Activated T-helper 1 cell treated with anti-CD3 and anti-CD28 coated beads, Interleukin-12 subunit alpha, Interleukin-12 subunit beta, Interleukin-2, Interleukin-4 antibody, amounts not matched to agents 30 ng/mL and 10 ng/mL and 1 ng/mL, durations not matched to agents 14 hours and 24 hours and 36 hours (primary cell): ENCODE measurements at places on chromosomes 4 and X.

DNA sequence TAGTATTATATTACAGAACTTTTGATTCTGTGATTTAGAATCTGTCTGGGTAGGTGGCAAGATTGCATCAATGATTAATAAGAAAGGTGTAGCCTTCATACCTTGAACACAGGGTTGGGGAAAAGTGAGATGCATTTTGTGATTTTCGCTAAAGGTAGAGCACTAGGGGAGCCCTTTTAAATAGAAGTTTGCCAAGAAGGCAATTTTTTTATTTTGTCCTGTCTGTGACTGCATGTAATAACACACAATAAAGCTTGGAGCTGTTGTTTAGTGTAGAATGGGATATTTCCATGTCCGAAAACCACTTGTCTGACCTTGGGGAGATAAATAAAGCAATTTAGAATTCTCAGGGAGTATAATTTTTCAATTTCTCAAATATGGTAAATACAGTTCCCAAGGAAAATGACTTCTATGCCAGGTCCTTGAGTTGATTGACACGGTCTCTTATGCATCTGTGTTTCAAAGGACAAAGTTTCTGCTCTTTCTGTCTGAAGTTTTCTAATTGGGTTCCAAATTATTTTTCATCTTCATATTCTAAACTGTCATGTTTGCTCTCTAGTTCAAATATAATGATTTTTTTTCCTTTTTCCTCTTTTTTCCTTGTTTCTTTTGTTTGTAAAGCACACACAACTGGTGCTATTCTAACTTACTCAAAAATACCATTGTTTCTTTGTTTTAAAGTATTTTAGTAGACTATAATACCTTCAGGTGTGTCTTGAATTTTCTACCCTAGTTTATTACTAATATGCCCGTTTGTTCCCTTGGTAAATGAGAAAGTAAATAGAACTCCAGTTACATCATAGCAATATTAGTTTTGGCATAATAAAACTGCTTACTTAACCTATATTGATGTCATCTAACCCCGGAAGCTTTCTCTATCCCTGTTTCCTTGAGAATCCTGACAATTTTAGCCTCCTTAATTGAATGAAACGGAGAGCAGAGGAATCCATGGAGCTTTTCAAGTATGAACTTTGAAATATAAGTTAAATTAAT is 87.8 kb upstream of the BMPR1B start:
- no peak for DNase-seq

DNA sequence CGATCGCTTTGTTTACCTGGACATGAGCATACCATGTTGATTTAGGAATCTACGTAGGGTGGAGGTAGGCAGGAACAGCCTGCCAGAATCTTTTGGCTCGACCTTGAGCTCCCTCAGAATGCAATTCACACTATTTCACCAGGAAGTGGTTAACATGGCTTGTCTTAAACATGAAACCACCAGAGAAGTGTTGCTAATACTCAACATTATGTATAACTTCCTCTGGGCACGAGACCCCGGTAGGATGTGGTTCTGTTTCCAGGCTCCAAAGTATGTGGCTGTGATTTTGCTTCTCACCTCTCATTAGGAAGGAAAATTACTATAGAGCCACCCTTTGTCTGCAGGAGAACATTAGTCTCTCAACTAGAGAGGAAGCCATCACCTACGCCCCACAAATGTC is 59.0 kb upstream of the VCX3B start:
- DNase-seq: no peak

GRCh38 chr4:108168160-108168670 is 517 bp downstream of the LEF1 start:
- no peak for DNase-seq

DNA sequence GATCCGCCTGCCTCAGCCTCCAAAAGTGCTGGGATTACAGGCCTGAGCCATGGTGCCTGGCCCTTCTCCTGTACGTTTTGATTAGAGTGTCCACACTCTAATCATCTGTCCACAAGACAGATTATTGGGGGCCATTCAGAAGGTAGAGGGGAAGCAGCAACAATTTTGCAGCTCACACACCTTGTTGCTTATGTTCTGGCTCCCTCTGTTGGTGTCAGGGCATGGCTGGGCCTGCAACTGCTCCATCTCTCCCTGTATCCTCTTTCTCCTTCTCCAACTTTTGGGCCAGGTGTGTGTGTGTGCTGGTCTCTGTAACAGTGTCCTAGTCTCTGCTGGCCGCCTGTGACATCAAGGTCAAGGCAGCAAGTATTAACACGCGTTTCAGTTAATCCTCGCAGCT is 125.5 kb upstream of the MBNL3 start:
- DNase-seq: no peak

- DNase-seq: no peak
Observed at GRCh38 chr4:182848685-182849084, 68.5 kb downstream of the DCTD start.

DNA sequence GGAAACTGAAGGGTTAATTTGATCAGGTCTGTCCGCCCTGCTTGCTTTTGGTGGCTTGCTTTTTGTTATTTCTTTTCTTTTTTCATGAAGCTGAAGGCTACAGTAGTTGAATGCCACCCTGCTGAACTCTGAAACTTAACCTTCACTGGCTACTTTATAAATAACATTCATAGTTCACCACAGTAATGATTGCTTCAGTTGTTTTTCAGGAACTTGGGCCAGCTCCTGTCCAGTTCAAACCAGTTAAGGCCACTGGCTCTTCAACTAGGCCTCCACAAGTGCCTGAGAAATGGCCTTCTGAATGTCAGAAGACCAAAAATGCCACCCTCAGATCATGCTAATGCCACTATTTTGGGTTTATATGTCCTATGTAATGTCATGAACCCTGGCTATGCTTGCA is 7.7 kb upstream of the ASB9 start:
- no peak for DNase-seq

DNA sequence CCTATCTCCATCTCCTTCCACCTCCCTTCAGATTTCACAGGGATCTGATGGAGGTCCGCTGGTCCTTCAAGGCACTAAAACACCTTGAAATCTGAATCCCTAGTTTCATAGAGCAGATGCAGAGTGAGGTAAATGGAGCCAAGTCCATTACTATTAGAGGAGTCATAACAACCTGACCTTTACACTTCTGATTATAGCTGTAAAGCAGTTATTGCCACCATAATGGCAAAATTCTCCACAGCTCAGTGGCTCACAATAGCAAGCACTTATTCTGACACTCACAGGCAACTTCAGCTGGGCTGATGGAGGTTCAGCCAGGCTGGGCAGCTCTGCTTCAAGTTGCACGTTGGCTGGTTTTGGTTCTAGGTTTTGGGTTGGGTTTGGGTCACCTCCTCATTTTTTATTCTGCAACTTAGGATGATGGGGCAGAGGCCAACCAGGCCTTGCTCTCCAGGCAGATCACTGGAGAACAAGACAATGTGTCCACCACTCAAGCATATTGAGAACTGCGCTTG is 51.4 kb upstream of the LRAT start:
- no peak for DNase-seq

GRCh38 chr4:22678940-22679854 is 13.5 kb upstream of the GBA3 start:
- DNase-seq: no peak

DNA sequence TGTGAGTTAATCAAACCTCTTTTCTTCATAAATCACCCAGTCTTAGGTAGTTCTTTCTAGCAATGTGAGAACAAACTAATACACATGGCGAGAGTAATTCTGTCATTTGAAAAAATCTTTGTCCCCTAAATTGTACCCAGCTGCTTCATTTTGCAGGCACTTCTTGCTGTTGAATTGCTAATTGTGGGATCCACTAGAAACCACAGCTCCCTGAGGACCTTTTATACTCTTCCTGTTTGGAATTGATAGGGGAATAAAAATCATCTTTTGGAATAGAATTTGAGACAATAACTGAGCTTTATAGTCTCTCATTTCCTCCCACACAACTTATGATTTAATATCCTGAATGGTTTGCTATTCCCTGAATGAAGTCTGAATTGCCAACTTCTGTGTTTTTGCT is 170.2 kb downstream of the PACRGL start:
- no peak for DNase-seq

- no peak for DNase-seq
Observed at GRCh38 chrX:72051589-72051988, 80.1 kb downstream of the RTL5 start.

GRCh38 chr4:136495076-136495475 is 1037.2 kb downstream of the PCDH18 start:
- no peak for DNase-seq

DNA sequence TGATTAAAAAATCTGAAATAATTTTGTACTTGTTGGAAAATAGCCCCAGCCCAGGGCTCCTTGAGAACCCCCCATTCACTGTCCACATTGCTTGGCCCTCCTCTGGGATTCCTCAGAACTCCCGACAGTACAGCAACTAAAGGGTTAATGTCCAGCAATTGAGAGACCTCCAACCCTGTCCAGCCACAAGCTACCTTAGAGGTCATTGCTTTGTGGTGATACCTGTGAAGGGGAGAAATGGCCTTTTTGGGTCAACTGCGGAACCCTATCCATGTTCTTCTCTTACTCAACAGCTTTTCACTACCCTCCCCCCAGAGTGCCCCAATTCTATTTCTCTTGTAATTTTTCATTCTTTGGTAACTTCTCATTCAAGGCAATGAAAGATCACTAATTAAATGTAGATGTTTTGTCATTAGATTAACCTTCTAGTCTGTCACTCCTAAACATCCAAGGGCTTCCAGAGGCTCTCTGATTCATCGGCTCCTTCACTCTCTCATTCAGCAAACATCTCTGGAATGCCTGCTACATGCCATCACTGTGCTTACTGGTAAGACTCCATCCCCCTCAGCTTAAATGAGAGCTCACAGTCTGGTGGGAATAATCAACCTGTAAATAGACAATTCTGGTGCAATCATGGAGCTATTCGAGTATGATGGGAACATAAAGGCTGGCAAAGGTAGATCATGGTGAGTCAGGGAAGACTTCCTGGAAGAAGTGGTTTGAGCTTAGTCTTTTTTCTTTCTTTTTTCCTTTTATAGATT is 241.4 kb upstream of the PGRMC2 start:
- no peak for DNase-seq

DNA sequence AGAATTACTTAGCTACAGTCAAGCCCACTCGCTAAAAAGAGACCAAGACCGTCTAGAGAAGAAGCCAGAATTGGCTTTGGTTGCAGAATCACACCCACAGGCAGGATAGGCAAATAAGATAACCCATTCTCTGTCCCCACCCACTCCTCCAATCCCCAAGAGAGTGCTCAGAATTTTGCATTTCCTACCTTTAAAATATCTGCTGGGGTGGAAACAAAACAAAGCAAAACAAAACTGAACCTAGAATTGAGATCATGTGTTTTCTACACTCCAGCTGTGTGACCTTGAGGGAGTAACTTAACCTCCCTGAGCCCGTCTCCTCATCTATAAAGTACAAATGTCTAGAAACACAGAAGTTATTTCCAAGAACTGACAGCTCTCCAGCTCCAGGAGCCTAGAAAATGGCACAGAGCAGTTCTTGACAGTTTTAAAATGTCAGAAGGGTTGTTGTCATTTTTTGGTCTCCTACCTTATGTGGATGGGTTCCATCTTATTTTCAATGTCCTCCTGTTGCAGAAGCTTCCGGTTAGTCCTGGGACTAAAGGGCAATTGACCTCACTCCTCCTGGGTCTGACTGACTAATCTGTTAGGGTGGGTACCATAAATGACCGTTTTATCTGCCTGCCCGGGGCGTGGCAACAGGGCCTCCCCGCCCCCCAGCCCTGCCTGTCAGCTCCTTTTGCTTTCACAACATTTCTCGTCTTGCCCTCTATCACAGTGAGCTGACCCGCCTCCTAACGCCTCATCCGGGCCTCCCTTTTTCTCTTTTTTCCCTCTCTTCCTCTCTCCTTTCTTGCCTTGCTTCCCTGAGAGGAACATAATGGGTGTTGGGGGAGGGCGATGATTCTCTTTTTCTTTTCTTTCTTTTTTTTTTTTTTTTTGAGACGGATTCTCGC is 114.0 kb downstream of the RBM47 start:
- no peak for DNase-seq

GRCh38 chr4:152352215-152352614 is 183.7 kb downstream of the FBXW7 start:
- no peak for DNase-seq

- no peak for DNase-seq
Observed at GRCh38 chr4:110869862-110870572, 247.1 kb upstream of the PITX2 start.

DNA sequence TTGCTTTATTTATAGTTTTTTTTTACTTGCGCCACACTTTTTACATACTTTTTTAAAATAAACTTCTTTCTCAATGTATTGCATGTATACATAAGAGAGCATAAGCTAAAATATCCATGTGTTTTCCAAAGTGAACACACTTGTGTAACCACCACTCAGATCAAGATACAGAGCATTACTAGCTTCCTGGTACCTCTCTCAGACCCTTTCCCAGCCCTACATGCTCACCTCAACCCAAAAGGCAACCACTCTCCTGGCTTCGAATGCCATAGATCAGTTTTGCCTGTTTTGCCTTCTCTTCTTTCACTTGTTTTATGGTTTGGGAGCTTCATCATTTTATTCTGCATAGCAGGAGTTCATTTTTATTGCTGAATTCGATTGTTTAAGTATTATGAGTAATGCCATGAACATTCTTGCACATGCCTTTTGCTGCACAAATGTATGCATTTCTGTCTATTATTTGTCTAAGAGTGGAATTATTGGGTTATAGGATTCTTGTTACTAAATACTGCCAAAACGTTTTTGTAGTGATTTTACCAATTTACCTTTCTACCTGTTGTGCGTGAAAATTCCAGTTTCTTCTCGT is 45.9 kb upstream of the NUDT6 start:
- DNase-seq: no peak

- DNase-seq: no peak
Observed at GRCh38 chr4:10599574-10599973, 85.0 kb downstream of the CLNK start.

- peak; percentile 16 for DNase-seq
Observed at GRCh38 chrX:47232803-47233332, at the start of gene USP11. TSS of gene USP11 (plus strand) at chrX:47233009. CDS start at chrX:47233044, 35 bp downstream.
